ENCODE measurements at places on chromosomes 11 and 22.

GRCh38 chr11:132941024-132941646, 591.2 kb downstream of the OPCML start:
- DNase-seq: no peak

- DNase-seq: no peak
Measured at GRCh38 chr11:112634551-112634950, 326.7 kb upstream of the NCAM1 start.

- DNase-seq: no peak
Measured at GRCh38 chr11:131195661-131196517, 174.5 kb upstream of the NTM start.

GRCh38 chr11:114366331-114367243, 33.7 kb downstream of the C11orf71 start:
- DNase-seq: no peak

DNA sequence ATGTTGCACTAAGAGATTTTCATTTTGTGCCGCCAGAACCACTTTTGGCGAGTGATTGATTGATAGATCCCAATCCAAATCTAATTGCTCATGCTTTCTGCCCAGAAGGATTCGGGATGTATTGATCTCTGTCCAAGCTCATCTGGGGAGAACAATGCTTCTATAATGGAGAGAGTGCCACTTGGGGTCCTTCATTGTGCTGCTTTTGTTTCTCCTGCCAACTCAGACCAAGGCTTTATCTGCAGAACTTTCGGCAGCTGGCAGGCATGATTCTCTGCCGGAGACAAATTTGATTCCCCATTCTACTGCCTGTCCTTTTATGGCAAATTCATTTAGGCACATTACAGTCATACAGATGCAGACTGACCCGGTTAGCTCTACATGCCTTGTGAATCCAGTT, 62.9 kb upstream of the NTM start:
- DNase-seq: no peak

DNA sequence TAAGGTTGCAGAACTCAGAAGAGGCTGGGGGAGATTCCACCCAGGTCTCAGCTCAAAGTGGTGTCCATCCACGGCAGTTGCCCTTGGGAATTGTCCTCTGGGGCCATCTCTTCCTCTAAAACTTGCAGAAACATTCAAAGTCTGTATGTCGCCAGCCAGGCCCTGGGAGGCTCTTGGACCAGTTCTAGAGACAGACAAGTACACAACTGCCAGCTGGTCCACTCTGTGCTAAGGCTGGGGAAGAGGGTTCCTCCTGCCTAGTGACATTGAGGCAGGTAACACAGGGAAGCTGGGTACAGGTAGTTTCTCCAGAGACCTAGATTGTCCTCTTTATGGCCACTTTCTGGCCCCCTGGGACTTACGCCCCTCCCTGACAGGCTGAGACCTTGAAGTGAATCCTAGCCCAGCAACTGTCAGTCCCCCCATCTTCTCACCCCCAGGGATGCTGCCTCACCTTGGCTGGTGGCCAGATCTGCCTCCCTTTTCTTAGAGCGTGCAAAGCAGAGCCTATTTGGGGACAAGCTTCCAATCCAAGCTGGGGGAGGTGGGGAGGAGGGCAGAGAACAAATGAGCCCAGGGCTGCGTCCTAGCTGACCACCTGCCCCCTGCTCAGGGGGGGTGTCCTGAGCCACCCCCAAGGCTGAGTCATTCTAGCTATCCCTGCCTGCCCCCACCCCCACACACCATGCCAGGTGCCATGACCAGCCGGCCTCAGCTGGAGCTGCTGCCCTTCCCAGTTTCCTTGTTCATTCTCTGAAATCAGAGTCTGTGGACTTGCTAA, 8.4 kb downstream of the FAM83F start:
- no peak for DNase-seq

- no peak for DNase-seq
Measured at GRCh38 chr11:1295086-1295485, 14.3 kb downstream of the TOLLIP start.

GRCh38 chr11:120236169-120237107, 3.5 kb upstream of the POU2F3 start:
- DNase-seq: no peak

DNA sequence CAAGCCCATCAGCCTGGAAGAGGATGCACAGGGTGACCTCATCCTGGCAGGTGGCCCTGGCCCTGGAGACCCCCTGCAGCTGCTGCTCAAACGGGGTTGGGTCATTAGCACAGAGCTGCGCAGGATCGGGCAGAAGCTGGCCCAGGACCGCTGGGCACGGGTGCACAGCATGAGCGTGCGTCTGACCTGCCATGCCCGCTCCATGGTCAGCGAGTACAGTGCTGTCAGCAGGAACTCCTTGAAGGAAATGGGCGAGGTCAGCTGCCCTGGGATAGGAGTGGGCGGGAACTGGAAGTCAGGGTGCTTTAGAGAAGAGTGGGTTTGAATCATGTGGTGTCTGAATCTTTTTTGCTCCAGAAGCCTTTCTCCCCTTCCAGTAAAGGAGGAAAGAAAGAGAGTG, 61.1 kb downstream of the INSC start:
- no peak for DNase-seq

GRCh38 chr11:115654792-115655191, 150.6 kb upstream of the CADM1 start:
- no peak for DNase-seq

DNA sequence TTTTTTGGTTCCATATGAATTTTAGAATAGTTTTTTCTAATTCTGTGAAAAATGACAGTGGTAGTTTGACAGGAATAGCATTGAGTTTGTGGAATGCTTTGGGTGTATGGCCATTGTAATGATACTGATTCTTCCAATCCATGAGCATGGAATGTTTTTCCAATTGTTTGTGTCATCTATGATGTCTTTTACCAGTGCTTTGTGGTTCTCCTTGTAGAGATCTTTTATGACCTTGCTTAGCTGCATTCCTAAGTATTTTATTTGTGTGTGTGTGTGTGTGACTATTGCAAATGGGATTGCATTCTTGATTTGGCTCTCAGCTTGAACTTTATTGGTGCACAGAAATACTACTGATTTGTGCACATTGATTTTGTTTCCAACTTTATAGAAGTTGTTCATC, 3.0 kb upstream of the CSF2RB start:
- no peak for DNase-seq

Measured in stimulated activated CD4-positive, alpha-beta T cell treated with anti-CD3 and anti-CD28 coated beads, Interleukin-15, amount 100 ng/mL, for 1 hour (primary cell).